ENCODE measurements at places on chromosomes 6 and 20.

DNA sequence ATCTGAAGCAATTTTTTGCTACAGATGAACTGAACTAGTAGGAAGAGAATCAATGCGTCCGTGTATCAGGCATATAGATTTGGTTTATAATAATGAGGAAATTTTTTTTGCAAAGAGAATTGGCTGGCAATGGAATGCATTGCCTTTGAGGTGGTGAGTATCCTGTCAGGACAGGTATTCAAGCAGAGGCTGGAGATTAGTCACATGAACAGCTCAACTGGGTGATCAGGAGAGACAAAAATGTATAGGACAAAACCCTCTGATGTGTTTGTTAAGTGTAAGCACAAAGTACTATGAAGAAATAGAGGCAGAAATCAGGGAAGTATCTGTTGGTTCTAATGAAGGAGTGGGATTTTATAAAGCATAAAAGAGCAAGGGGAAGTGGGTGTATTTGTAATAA is 80.5 kb downstream of the ISM1 start:
- DNase-seq: no peak

- peak; percentile 1 for DNase-seq
Observed at GRCh38 chr6:114747995-114748625, 405.3 kb upstream of the HS3ST5 start.

DNA sequence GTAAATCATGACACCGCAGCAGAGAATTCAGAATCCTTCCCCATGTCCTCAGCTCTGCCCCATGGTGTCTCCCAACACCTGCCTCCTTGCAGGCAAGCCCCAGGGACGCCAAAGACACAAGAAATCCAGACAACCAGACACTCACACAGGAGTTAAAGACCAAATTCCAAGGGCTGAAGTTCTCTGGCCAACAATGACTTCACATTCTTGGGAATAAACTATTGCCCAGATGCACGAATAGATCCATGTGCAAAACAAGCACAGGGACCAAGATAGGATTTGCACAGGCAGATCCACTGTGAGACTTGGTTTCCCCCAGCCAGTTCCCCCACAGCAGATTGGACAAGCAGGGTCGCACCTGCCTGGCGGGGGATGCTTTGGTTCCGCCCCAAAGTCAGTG is 246.7 kb downstream of the SOD2 start:
- DNase-seq: no peak

DNA sequence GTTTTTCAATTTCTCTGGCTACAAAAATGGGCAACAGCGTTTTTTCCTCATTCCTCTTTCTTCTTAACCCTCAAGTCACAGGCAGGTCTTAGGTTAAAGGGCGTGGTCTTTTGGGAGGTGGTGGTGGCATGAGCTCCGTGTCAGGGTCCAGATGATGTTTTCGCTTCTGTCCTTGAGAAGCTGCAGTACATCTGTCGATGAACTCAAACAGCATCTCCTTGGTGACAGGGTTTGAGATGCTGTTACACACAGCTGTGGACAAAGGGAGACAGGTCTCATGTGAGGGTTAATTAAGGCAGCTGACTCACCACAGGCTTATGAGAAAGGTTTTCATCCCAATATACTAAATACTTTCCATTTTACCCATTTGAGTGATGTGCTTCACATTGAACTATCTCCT is 350.8 kb downstream of the RNGTT start:
- DNase-seq: no peak

DNA sequence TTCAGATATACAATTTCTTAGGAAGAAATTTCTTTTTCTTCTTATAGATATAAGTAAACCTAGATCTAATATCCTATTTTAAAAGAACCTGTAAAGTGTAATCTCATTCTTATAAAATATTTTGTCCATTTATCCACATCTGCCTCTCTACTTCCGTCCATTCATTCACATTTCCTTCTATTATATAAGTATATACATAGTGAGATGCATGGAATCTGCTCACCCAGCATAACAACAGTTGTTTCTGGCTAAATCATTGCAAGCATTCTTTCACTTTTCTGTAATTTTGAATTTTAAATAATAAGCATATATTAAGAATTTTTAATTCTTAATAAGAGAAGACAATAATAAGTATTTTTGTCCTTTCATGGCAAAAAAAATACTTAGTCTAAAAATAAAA is 45.4 kb downstream of the CEP162 start:
- no peak for DNase-seq

GRCh38 chr6:45718131-45718530 is 297.5 kb downstream of the CLIC5 start:
- DNase-seq: no peak

DNA sequence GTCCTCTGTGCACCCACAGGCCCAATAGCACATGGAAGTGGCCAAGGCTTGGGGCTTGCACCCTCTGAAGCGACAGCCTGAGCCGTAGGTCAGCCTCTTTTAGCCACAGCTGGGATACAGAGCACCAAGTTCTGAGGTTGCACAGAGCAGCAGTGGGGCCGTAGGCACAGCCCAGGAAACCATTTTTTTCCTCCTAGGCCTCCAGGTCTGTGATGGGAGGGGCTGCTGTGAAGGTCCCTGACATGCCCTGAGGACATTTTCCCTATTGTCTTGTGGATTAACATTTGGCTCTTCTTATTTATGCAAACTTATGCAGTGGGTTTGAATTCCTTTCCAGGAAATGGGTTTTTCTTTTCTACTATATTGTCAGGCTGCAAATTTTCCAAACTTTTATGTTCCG is 878.7 kb upstream of the MAN1A1 start:
- no peak for DNase-seq

Data from stimulated activated CD8-positive, alpha-beta memory T cell treated with anti-CD3 and anti-CD28 coated beads, Interleukin-4, amount 100 ng/mL, for 24 hours (primary cell).